ENCODE measurements at places on chromosomes 2 and 18.

DNA sequence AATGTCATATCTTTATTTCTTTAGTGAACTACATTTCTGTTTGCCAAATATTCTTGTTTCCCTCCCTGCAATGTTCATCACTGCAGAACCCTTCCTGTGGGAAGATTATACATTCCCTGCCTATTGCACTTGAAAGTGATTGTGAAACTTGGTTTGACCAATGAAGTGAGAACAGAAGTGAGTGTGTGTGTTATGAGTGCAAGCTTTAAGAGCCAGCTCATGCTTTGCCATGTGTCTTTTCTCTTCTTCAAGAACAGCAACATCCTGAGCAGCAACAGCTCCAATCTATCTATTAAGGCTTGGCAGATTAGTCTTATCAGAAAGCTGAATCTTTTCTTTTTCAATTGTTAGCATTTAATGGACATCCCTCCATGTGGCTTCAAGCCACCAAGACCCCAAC lies 42.0 kb upstream of the UBE2E3 start:
- DNase-seq: no peak

DNA sequence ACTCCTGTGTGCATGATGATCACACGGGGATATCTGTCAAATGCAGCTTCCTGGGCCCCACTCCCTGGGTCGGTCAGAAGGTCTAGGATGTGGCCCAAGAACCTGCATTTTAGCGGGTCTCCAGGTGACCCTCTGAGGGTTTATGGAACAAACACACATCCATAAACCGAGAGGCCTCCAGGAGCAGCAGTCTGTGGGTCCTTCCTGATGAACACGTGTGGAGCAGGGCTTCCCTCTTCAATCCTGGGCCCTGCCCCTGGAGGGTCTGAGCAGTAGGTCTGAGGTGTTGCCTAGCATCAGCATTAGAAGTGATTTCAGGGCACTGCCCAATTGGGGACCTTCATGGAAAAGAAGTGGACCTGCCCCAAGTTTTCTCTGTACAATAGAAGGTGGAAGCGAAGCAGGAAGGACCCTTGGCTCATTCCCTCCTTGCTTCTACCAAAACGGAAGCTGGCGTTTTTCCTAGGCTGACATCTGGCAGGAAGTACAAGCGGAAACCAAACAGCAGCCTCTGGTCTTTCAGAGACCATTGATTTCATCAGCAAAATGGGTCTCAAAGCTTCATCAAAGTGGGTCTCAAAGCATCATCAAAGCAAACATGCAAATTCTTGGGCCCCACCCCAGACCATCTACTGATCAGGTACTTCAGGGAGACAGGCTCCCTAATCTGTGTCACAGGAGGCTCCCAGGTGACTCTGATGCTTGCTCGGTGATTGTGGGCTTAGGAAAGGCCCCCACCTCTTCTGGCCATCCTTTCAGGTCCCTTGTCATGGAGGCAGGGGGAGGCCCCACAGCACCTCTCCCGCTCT lies 30.7 kb downstream of the INO80C start:
- no peak for DNase-seq

DNA sequence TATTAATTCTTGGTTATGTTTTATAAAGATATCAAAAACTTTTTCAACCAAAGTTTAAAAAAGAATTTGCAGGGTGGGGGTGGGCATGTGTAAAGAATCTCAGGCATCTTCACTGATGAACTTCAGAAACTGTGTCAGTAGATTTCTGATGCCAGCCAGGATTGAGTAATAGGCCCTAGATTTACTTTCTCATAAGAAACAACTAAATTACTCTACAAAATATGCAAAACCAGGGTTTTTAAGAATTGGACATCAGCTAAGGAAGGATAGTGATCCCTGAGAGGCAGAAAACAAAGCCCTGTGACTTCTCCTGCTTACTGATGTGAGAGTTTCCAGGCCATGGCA lies 11.9 kb upstream of the IL1R1 start:
- DNase-seq: no peak

- no peak for DNase-seq
Observed at GRCh38 chr18:68406761-68407160, 308.1 kb downstream of the TMX3 start.

DNA sequence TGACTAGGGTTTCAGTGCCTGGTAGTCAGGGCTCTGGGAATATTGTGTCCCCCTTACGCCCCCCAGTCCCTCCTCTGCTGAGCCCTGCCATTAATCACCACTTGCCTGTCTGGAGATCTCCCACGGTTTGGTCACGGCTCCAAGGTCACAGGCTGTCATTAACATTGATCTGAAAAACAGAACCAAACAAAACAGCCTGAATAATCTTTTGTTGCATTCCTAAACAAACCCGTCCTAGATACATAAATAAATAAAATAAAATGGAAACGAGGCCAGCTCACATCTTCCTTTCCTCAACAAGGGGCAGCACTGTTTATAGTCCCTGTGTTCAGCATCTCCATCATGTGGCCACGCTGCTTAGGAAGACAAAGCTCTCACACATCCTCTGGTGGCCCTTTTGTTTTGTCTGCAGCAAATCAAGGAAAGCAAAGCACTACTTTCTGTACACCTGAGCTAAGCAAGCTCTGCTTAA lies 282.8 kb downstream of the AGPS start:
- peak; percentile 65 for DNase-seq

GRCh38 chr2:108617617-108618016 lies 83.3 kb downstream of the LIMS1 start:
- no peak for DNase-seq

DNA sequence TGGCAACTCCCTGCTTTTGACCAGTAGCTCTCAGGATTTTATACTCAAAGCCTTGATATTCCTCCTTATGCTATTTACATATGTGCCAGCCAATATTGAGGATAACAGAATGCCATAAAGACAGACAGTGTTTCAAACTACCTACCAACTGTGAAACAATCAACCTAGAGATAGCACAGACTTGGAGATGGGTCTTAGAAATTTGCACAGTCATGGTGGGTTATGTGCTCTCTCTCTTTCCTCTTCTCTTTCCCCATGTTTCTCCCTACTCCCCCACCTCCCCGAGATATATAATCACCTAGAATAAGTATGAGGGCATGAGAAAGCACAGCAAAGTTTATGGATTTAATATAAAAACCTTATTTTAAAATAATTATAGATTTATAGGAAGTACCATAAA lies 24.2 kb upstream of the SUCLG1 start:
- DNase-seq: no peak

DNA sequence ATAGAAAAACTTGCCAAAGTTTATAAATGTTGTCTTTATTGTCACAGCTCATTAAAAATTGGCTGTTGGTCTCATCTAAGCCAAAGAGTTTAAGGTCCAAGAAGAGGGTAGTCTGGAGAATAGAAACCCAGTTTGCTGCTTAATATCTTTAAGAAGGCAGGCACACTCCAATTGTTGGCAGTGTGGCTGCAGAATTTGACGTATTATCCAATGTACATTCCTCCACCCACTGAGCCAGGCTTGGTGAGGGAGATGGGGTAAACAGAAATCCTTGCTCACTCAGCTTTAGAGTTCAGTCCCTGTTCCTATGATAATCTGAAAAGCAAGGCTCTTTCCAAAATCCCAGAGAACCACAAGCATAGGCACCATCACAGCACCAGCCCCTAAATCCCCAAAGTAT lies 10.7 kb upstream of the ADD2 start:
- no peak for DNase-seq

GRCh38 chr2:233802132-233802815 lies 24.1 kb downstream of the MROH2A start:
- DNase-seq: no peak

DNA sequence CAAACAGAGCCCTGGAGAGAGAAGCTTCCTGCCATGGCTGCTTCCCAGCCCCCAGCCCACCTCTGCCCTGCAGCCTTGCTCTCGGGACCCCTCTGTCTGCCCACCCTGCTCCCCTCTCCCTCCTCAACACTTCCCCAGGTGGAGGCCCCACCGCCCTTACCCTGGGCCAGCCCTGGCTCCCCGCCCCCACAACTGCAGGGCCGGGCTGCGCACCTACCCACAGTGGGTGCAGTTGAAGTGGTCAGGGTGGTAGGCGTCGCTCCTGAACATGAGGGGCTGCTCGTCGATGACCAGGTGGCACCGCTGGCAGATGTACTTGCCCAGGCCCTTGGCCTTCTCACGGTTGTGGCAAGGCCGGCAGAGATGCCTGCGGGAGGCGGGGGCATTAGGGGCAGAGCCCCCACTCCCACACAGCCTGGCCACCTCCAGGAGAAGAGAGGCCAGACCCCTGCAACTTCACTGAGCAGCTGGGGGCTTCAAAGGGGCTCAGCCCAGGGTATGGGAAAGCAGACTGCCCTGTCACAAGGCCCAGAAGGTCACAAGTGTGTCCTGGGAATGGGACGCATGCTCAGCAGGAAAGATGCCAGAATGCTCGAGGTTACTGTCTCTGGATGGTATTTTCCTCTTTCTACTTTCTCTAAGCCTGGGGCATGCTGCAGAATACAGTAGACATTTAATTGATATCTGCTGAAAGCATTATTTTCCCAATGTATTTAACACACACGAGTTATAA lies 3.1 kb upstream of the GPR17 start:
- no peak for DNase-seq

DNA sequence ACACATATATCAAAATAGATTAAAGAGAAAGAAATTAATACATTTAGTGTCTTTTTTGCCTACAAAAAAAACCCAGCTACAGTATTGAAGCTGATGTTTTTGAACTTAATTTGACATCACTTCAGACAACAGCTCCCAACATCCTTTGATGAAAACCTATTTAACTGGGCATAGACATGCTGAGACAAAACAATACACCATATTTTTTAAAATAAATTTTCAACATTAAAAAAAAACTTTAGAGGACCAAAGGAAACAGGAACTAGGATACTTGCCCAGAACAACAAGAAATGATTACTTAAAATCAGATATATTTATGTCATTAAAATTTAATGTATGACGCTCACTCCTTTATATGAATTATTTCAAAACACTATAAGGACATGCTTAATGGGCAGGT lies 178.1 kb downstream of the MREG start:
- no peak for DNase-seq

DNA sequence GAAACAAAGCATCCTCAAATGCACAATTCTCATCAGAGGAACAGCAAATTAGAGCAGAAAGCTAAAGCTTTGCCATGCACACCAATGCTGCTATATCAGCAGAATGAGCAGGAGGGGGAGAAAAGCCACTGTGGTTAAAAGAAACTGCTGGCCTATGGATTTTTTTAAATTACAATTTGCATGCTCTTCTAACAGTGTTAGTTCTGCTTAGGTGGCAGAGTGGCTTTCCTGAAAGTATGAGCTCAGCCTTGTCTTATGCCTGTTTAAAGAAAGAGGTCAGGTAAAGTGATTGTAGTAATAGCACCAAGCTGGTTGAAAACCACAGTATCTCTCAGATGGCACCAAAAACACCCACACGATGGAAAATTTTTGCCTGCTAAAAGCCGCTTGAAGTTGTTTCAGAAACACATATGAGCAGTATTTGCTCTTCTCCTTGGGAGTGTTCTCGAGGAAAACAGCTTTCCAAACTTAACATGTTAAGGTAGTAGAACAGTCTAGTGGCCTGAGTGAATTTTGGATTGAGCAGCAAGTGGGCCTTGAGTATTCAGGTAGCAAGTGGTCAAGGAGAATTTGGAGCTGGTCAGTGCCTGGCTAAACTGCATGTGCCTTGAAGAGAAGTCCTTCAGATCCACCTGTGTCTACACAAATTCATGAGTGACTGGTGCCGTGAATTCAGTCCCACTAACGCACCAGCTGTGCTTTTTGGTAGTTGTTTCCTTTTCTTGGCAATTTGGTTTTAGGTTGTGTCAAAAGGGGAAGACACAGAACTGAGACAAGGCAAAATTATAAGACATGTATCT lies 19.6 kb upstream of the NDUFV2 start:
- DNase-seq: no peak

GRCh38 chr18:59610546-59611140 lies 86.6 kb downstream of the CCBE1 start:
- DNase-seq: no peak

- DNase-seq: no peak
Observed at GRCh38 chr2:235394278-235394828, 99.5 kb upstream of the AGAP1 start.

DNA sequence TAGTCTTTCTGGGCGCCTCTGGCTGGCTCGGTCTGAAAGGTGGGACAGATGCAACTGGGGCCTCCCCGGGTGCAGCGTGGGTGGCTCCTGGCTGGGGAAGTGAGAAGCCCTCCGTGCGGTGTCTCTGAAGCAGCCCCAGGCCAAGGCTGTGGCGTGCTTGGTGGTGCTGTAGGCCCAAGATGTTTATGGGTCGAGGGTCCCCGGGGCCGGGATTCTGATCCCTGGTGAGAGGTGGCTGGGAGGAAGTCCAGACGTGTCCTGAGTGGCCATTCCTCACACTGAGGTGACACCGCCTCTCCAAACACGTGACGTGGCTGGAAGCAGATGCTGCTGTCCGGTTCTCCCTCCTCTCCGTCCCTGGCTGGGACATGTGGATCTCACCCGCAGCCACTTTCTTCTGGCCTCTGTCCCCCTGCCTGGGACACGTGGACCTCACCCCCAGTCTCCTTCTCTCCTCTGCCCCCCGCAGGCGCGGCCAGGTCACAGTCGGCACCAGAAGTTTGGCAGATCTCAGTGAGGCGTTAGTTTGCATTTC lies 12.6 kb downstream of the RTP5 start:
- DNase-seq: no peak

GRCh38 chr2:70730730-70731129 lies 37.3 kb downstream of the ADD2 start:
- DNase-seq: no peak

- DNase-seq: no peak
Observed at GRCh38 chr2:26616706-26617587, 24.2 kb downstream of the CIB4 start.

GRCh38 chr2:202494300-202495229 lies 118.4 kb downstream of the BMPR2 start:
- DNase-seq: peak; percentile 65

GRCh38 chr2:25566694-25567093 lies 106.7 kb downstream of the DTNB start:
- DNase-seq: no peak

DNA sequence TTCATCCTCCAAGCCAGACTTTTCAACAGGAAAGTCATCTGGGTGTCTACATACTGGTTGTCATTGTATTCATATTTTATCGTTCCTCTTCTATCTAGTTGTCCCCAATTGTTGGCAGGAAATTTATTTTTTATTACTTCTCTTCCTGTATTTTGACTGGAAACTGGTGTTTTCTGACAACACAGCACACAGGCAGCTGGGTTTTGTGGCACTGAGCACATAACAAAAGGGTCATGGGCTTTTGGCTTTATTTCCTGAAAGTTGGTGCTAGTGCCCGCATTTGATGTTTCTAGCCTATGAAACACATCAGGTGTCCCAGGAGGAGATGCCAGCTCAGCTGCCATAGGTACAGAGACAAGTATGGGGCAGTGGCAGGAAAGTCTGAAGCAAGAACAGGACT lies 126.4 kb downstream of the TMEM17 start:
- DNase-seq: no peak

DNA sequence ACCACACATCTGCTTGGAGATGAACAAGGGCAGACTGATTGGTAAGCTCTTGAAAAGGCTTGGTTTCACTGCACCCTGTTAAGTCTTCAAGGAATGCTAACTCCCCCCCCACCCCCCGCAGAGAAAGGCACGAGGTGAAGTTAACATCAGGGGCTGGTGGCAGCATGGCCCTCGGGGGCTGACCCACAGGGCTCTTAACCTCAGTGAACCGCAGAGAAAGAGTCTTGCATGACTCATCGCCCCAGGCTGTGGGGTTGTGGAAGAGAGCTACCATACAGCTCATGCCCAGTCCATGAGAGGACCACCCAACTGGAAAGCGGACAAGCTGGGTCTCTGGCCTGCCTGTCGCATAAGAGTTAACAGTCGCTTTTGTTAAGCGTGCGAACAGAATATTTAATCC lies 10.6 kb upstream of the CEP68 start:
- no peak for DNase-seq

- DNase-seq: peak; percentile 79
Observed at GRCh38 chr18:35041815-35042387, 688 bp downstream of the MAPRE2 start.

- DNase-seq: no peak
Observed at GRCh38 chr2:136208682-136209420, 90.9 kb upstream of the CXCR4 start.
